Activated CD4-positive, alpha-beta T cell treated with anti-CD3 and anti-CD28 coated beads, Interleukin-2, amount 50 U/mL, for 4 hours (primary cell): ENCODE measurements at places on chromosomes 7 and 10.

GRCh38 chr7:81501220-81501619 lies 268.6 kb downstream of the HGF start:
- no peak for DNase-seq

GRCh38 chr7:7821517-7821916 lies 103.1 kb upstream of the RPA3 start:
- DNase-seq: no peak

- DNase-seq: peak; percentile 26
These were observed 94.5 kb downstream of the MAD1L1 start for GRCh38 chr7:2138146-2138765.

DNA sequence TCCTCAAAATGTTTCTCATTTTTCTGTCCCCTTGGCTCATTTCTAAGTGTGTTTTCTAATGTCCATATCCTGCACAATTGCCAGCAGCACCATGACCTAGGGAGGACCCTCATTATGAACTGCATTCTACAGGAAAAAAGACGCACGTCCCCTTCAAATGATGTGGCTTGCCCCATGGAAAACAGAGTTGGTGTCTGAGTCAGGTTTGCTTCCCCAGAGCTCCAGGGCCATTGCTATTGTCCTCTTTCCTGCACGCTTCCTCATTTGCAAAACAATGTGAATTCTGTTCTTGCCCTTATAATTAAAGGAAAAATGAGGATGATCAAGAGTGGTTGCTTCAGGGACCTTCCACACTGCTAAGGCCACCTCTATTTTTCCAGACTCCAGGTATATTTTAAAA lies 14.7 kb upstream of the ASB4 start:
- DNase-seq: no peak

GRCh38 chr7:128054511-128054910 lies 23.3 kb upstream of the LRRC4 start:
- no peak for DNase-seq

- no peak for DNase-seq
These were observed 121.6 kb downstream of the SPAG6 start for GRCh38 chr10:22466763-22467334.

DNA sequence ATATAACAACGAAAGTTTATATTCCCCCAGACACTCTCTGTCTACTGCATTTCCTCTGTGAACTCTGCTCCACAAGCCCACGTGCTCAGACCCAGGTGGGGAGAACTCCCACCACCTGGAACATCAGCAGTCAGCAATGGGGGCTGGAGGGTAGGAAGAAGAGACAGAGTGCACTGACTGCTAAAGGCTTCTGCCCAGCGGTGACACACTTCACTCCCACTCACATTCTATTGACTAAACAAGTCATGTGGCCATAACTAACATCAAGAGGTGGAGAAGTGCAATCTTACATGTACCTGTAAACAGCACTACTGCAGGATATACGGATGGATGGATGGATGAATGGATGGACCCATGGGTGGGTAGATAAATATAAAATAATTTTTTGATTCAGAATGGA lies 122.2 kb downstream of the MPP7 start:
- DNase-seq: peak; percentile 21

DNA sequence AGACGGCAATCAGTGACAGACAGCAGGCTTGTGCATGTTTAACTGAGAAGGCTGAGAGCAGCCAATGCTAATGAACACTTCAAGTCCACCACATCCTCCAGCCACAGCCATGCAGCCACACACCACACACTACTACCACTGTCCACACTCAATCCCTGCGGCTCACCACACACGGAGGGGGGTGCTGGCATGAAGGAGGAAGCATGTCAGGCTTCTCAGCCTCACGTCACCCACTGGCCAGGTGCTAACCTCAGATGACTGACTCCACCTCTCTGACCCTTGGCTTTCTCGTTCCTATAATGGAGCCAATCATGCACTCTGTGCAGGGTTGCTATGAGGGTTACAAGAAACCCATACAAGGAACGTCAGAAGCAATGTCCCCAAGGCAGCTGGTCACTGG lies 165.4 kb upstream of the RNF32 start:
- no peak for DNase-seq

- peak; percentile 50 for DNase-seq
These were observed 588 bp upstream of the PAOX start for GRCh38 chr10:133378251-133379096.

DNA sequence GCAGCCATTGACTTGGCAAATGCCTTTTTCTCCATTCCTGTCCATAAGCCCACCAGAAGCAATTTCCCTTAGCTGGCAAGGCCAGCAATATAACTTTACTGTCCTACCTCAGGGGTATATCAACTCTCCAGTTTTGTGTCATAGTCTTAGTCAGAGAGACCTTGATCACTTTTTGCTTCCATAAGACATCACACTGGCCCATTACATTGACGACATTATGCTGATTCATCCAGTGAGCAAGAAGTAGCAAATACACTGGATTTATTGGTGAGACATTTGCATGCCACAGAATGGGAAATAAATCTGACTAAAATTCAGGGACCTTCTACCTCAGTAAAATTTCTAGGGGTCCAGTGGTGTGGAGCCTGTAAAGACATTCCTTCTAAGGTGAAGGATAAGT lies 649.7 kb upstream of the ANKRD30A start:
- DNase-seq: no peak

DNA sequence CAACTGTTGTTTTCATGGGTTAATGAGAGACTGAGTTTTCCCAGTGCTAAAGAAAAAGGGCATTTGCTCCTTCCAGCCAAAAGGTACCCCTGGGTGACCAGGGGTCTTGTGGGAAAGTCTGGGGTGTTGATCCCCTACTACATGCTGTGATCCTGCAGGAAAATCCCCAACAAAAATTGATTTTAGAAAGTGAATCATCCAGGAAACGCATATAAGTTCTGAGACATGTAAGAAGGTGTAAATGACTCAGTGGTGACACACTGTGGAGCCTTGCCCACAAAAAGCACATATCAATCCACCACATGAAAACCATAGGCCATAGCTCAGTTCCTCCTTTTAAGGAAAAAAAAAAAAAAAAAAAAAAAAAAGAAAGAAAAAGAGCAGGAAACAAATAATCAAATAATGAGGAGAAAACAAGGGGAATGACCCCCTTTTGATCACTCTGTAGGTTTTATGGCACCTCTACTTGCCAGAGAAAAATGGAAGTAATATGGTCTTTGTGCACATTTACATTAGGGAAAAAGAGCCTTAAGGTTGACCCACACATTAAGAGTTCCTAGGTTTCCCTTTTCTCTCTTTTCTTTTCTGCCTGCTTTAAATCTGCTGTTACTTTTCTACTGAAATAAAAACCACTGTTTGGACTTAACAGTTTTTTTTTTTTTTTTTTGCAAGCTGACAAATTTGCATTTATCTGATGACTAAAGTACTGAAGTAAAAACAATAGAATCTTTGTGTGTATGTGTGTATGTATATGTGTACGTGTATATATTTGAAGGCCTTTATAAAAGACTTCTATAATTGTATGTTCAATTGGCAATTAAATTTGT lies 386.0 kb downstream of the KIF20B start:
- no peak for DNase-seq

- no peak for DNase-seq
These were observed 199.9 kb downstream of the CAMK1D start for GRCh38 chr10:12549297-12549696.

DNA sequence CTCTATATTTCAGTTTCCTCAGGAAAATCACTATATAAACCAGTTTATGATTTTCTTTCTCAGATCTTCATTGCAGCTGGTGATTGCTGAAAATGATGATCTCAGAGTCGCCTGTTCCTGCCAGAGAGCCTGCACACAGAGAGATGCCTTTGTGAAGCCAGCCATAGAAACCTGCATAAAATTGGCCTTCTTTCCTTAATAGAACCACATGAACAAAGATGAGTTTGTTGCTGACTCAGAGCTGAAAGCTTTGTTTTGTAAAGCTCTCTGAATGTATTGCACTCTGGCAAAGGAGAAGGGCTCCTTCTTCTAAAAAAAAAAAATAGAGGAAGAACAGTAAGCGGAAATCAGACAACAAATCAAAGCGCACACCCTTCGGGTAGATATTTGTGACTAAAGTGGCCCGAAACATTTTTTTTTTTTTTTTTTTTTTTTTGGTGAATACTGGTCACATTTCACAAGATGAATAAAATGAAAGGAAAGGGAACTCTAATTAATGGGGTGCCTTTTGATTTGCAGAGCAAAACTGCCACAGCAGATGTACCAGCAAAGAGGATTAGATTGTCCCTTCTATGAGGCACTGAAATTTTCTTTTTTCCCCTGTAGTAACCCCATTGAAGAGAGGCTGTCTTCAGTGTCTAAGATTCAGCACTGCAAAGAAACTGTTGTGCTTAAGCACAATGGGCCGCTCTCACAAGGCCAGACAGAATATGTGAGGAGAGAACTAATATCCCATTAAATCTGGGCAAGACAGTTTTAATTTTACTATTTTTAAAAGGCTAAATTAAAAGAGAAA lies 75.1 kb upstream of the PTPRZ1 start:
- DNase-seq: no peak

GRCh38 chr10:123577921-123578461 lies 88.2 kb upstream of the GPR26 start:
- DNase-seq: no peak

DNA sequence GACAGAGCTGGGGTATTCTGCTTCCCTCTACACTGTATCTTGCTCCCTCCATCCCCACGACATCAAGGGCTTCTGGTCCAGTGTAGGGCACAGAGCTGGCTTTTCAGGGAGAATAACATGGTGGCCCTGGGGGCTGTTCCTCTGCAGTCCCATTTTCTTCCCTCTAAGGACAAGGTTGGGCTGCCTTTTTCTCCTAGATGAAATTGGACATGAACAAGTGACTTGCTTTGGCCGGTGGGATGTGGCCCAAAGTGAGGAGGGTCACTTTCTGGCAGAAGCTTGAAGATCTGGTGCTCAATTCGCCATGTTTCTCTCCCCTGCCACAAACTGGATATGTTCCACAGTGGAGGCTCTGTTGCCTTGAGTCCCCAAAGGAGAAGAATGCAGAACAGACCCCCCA lies 235.7 kb downstream of the EMX2 start:
- no peak for DNase-seq

GRCh38 chr7:4842319-4843064 lies 19.3 kb downstream of the PAPOLB start:
- no peak for DNase-seq

- no peak for DNase-seq
These were observed 57.4 kb upstream of the EGFR start for GRCh38 chr7:54961391-54961790.

DNA sequence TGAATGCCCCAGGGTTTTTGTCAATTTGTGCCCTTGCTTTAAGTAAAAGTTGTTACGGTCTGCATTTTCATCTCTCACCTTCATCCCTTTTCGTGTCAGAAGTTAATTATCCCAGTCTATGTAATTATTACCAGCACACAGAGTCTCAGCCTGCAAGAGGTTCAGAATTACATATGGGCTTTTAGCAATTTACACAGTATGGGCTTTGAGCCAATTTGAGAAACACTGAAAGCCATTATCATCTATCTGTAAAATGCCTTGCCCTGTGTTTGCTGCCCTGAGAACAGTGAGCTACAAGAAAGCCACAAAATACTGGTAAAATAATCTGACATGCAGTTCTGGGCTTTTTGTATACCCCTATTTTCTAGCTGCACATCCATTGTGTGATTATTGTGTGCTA lies 125.6 kb upstream of the STEAP4 start:
- DNase-seq: no peak

GRCh38 chr10:29841724-29842649 lies 207.2 kb upstream of the SVIL start:
- DNase-seq: no peak

DNA sequence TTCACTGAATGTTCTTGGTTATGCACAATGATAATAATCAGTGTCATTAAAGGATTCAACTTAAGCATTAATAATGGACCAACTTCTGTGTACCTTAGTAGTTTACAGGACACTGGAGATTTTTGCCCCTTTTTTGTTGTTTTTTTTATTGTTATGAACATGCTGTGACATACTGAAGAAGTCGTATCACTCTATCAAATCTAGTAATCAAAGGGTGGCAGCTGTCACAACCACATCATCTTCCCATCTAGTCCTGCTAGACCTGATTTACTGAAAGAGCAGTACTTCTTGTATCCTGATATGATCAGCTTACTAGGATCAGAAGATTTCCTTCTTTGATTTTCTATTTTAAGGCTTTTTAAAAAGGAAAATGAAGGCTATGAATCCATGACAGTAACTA lies 504.6 kb upstream of the CELF2 start:
- no peak for DNase-seq

DNA sequence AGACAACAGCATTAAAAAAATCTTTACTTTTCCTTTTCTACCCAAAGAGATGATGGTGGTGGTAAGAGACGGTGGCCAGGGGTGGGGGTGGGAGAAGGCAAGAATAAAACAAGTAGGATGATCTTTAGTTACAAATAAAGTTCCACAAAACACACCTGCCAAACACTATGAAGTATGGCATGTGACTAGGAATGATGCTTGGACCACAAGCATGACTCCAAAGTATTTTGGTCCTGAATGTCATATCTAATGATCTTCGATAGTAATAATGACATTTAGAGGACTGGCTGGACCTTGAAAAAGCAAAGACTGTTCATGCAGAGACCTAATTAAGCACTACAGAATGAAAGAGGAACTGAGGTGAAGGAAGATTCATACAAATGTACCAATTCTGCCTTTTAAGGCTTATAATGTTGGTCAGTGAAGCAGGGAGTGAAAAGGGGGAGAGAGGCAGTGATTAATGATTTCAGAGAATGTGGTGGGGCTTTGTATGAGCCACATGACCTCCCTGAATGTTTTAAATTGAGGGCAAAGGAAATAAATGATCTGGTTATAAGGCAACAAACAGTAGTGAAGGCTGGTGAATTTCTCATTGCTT lies 29.6 kb upstream of the DKK1 start:
- no peak for DNase-seq

GRCh38 chr10:109961174-109962001 lies 38.1 kb upstream of the XPNPEP1 start:
- no peak for DNase-seq

- no peak for DNase-seq
These were observed 9.0 kb downstream of the LRRC27 start for GRCh38 chr10:132341017-132341416.

GRCh38 chr10:11693376-11693775 lies 48.8 kb upstream of the ECHDC3 start:
- DNase-seq: no peak

GRCh38 chr10:23535381-23535780 lies 96.5 kb downstream of the OTUD1 start:
- DNase-seq: no peak

DNA sequence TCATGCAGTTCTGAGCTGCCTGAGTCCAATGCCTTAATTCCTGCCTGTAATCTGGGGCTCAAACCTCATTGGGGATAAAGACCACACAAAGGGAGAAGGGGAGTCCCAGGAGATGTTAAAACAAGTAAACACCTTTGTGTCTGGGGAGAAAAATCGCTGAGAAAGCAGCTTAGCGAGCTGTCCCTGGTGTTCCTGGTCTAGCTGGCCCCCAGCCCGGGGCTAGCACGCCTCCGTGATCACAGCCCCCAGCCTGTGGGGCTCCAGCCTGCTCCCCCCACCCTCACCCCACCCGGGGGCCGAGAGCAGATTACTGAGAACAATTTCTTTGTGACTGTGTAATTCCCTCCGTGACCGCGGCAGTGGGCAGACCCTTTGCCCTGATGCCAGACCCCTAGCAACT lies 24.8 kb downstream of the DPCD start:
- DNase-seq: no peak
